Activated CD4-positive, alpha-beta T cell treated with anti-CD3 and anti-CD28 coated beads, Interleukin-2, amount 10 ng/mL, durations not matched to agents 24 days and 14 days (primary cell): ENCODE measurements at places on chromosomes 11 and 22.
A peak's percentile ranks its signal among the peaks of the same experiment; 100 is the strongest.

GRCh38 chr11:124886978-124887666 is 10.5 kb downstream of the ROBO4 start:
- no peak for DNase-seq

- no peak for DNase-seq
These were observed 686.2 kb downstream of the METTL15 start for GRCh38 chr11:28794405-28794804.

DNA sequence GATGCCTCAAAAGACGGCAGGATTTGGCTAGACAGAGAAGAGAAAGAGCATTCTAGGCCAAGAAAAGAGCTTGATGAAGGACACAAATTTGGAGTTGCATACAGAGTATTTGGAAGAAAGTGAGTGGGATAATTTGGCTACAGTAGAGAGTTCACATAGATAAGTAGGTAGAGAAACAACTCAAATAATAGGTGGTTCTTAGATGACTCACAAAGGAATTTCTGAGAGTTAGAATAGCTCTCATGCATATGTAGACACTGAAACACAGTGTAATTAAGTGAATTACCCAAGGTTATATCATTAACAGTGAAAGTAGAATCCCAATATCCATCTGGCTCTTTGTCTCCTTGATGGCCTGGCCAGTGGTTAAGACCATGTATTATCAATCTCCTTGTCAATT is 228.6 kb upstream of the DDI1 start:
- no peak for DNase-seq

GRCh38 chr11:127996825-127997224 is 590.5 kb downstream of the ETS1 start:
- DNase-seq, result no peak

DNA sequence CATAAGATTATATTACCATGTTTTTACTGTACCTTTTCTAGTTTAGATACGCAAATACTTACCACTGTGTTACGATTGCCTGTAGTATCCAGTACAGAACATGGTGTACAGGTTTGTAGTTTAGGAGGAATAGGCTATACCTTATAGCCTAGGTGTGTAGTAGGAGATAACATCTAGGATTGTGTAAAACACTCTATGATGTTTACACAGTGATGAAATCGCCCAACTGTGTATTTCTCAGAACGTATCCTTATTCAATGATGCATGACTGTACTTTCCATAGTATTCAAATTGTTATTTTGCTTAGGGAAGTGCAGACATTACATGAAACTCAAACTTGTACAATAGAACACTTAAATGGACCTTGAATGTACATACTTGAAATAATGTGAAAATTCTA is 188.1 kb upstream of the PDGFD start:
- DNase-seq, result no peak

GRCh38 chr11:61599968-61600710 is 19.3 kb upstream of the SYT7 start:
- DNase-seq, result no peak

GRCh38 chr11:103332409-103332808 is 223.2 kb downstream of the DYNC2H1 start:
- no peak for DNase-seq

GRCh38 chr11:73578592-73579185 is 19.2 kb downstream of the FAM168A start:
- DNase-seq, result peak; percentile 71
